H1 (cell line): ENCODE measurements at places on chromosomes 5 and 9.

GRCh38 chr9:93156475-93157008 lies 22.5 kb upstream of the NINJ1 start:
- DNase-seq, result no peak

GRCh38 chr5:56686337-56687195 lies 128.8 kb upstream of the MAP3K1 start:
- no peak for DNase-seq

GRCh38 chr9:123555646-123556045 lies 199.6 kb downstream of the CRB2 start:
- no peak for DNase-seq

- no peak for DNase-seq
Observed at GRCh38 chr5:99587983-99588382, 659.2 kb upstream of the CHD1 start.

DNA sequence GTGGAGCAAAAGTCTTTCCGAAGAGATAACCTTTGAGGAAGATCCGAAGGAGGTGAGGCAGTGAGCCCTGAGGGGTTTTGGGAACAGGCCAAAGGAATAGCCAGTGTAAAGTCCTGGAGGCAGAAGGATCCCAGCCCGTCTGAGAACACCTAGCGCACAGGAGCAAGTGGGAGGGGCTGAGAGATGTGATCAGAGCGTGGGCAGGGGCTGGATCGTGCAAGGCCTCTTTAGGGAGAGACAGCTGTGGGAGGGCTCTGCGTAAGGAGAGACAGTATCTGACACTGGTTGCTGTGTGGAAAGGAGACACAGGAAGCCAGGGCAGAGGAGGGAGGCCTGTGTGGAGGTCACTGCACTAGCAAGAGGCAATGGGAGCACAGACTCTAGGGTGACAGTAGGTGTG lies 68.2 kb downstream of the BARX1 start:
- DNase-seq, result peak; percentile 39

DNA sequence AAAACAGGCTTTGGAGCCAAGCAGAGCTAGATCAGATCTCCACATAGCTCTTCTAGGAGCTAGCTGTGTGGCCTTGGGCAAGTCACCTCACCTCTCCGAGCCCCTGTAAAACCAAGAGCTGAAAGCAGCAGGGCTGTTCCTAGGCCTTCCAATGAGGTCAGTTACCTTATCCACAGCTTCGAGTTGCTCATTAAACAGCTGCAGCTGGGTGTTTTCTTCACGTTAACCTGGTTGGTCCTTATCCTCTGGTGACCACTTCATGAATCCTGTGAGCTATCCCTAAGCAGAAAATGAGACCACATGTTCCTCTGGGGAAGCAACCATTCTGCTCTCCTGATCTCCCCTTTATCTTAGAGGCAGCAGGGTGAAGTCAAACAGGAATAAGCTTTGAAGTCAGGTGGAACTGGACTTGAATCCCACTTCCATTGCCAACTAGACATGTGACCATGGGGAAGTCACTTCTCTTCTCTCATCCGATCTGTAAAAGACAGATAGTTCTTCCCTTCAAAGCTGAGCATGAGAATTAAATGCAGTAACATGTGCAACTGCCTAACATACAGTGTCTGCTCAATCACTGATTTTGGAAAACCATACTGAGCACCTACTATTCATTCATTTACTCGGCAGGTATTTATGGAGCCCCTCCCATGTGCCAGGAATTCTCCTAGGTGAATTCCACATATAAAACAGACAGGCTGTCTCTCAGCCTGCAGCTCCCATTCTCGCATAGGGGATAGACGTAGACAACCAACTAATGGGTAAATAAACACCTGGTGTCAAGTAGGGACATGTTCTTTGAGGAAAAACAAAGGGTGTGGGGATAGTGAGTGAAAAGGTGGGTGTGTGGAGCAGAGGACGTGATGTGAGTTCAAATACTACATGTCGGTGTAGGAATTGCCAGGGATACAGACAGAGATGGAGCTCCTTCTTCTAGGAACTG lies 111.7 kb upstream of the BOD1 start:
- DNase-seq, result no peak

- no peak for DNase-seq
Observed at GRCh38 chr5:181084621-181085195, 44.6 kb downstream of the BTNL9 start.

DNA sequence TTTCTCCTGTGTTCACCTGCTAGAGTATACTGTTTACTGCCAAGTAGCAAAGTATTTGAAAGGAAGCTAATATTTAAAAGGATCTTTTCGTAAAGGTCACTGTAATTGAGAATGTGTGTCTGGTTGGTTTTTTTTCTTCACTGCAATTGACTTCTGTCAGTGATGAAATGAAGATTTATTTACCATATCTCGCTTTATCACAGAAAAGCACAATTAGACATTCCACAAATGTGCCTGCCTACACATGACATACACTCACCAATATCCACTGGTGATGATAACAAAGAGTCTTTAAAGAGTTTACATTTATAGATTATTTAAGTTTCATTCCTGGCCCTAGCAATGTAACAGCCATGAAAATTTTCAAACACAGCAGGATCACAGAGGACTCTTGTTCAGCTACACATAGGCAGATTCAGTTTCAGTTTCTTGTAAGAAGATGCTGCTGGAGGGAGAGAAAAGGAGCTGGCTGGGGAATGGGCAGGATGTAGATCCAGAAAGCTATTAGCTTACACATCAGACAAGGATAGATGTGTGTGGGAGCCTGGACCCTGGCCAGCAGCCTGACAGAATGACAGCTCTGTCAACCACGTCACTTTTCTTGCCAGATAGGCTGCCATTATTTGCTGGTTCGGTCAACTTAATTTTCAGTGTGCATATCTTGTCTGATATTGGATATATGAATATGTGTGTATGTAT lies 104.0 kb downstream of the GDNF start:
- no peak for DNase-seq

DNA sequence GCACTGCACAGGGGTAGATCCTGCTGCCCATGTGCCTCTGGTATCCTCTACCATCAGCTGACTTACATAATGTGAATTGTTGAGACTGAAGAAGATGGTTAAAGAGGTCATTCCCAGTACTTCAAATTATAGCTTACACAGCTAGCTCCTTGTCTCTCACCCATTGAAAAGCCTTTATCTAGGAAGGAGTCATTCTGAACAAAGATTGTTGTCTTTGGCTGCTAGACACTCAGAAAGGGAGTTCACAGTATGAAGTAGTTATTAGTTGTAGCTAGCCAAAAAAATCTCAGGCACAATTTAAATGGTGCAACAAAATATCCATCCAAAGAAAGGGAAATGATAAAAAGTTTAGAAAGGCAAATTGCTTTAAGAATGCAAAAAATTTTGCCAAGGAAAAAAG lies 102.0 kb upstream of the NREP start:
- no peak for DNase-seq

GRCh38 chr5:112691339-112691680 lies 46.4 kb upstream of the APC start:
- DNase-seq, result no peak

DNA sequence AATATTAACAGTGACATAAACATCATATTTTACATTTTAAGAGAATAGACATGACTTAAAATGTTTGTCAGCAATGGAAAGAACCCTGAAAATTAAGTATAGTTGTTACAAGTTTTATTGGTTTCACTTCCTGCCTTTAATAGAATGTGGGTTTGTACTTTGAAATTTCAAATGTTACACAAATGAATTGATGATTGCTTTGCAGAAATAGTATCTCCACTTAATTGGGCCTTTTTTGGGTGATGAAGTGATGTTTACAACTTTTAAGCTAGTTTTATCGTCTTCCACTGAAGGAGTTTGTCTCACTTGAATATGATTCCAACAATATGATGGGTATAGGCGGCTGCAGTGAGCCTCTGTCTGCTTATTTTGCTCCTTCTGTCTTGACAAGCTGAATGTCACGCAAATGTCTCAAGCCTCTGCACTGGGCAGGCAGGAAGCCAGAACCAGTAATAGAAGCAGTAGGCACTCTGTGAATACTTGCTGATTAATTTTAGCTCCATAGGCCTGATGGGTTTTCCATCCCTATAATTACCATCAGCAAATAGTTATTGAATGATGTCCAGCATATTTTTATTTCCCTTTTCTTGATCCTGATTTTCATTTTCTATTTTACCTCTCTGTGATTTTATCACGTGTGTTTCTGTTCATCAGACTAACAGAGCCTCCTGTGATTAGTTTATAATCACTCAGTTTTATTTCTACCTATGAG lies 10.6 kb upstream of the NR3C1 start:
- DNase-seq, result no peak

GRCh38 chr9:90556897-90557675 lies 85.5 kb downstream of the DIRAS2 start:
- DNase-seq, result no peak

DNA sequence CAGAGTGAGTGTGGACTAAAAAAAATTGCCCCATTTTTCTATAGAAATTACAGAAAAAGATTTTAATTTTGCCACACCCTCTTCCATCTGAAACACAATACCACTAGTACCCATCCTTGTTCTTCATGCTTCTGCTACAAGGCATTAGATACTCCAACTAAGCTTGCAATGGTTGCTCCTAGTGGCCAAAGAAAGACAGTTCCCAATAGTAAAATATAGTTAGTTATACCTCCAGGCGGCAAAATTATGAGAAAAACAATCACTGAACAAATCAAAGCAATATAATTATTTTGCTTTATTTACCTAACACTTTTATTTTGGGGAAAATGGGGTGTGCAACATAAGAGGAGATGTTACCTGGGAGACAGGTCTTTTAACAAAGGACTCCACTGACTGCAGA lies 101.2 kb downstream of the RAPGEF6 start:
- DNase-seq, result no peak

GRCh38 chr9:71752928-71753327 lies 15.4 kb downstream of the CEMIP2 start:
- no peak for DNase-seq

DNA sequence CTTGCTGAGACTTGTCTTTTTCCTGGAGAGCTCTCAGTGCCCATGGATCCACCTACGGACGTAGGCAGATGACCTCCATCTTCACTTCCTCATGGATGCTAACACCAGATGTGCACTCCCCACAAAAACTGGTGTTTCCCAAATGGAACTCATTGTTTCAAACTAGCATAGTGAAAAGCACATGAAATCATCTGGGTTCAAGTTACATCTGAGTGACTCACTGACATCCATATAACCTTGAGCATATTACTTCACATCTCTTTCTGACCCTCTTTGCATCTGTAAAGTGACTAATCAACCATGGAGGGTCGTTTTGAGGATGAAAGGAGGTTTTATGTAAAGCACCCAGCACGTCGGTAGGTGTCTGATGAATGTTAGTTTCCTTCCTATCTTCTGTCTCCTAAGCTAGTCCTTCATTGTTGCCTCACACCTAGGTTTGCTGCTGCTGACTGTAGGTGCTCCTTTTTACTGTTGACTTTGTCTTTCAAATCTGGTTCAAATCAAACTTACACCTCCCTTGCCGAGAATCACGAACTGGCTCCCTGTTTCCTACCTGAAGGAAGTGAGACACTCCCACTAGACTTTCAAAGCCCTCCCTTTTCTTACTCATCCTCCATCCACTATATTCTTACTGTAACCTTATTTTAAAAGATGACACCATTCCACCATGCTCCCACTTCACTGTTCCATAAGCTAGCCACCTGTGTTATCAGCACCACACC lies 10.3 kb downstream of the OCLN start:
- no peak for DNase-seq

GRCh38 chr9:1619915-1620710 lies 395.0 kb upstream of the SMARCA2 start:
- DNase-seq, result no peak

- DNase-seq, result no peak
Observed at GRCh38 chr9:71630377-71630995, 137.8 kb downstream of the CEMIP2 start.

DNA sequence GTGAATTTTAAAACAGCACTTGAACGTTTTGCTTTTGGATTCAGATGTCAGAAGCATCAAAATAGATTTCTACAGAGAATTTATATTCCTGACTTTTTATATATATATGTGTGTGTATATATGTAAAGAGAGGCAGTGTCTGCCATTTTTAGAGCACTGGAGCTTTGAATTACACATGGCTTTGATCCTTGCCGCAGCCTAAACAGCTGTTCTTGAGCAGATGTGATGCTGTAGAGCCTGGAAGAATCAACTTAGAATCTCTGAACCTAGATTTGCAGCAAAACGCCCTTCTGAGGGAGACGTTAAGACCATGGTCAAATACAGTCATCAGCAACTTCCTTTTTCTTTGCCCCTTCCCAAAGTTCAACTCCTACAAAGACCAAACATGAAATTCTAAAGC lies 21.7 kb upstream of the C5orf47 start:
- no peak for DNase-seq
